ENCODE measurements at places on chromosomes 4 and X.
A peak's percentile ranks its signal among the peaks of the same experiment; 100 is the strongest.

DNA sequence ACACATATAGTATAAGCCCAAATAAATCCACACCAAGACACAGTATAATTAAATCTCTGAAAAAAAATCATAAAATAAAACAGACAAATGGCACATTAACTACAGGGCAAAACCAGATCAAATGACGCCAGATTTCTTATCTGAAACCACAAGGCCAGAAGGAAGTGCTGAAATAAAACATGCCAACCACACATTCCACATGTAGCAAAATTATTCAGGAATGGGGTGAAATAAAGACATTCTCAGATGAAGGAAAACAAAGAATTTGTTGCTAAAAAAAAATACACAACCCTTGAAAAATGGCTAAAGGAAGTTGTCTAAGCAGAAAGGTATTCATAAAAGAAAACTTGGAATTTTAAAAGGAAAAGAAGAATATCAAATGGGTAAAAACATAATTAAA lies 4.5 kb upstream of the DCAF12L1 start:
- DNase-seq = peak; percentile 37

GRCh38 chr4:174696657-174697056 lies 132.4 kb downstream of the GLRA3 start:
- DNase-seq = no peak

DNA sequence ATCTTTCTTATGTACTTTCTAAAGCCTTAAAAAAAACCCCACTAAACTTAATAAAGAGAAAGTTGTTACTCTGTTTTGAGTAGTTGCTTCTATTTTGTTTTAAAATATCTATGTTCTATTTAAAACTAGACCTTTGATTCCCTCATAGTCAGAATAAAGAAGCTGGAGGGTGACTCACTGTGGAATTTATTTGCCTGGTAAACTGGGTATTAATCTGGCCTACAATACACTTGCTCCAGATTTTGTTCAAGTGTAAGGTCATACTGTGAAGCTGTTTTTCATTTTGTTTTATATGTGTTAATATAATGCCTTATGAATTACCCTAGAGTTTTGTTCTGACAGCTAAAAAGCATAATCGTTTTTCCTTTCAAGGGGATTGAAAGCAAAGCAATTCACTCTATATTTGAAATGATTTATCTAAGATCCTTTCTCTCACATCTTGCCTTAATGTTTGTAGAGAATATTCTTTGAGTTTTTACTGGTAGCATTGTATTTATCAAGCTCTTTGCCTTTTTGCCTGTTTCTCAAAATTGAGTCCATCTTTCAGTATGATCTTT lies 277.4 kb upstream of the PITX2 start:
- DNase-seq = peak; percentile 54

- DNase-seq = no peak
Observed at GRCh38 chr4:83381173-83381572, 46.5 kb upstream of the HPSE start.

DNA sequence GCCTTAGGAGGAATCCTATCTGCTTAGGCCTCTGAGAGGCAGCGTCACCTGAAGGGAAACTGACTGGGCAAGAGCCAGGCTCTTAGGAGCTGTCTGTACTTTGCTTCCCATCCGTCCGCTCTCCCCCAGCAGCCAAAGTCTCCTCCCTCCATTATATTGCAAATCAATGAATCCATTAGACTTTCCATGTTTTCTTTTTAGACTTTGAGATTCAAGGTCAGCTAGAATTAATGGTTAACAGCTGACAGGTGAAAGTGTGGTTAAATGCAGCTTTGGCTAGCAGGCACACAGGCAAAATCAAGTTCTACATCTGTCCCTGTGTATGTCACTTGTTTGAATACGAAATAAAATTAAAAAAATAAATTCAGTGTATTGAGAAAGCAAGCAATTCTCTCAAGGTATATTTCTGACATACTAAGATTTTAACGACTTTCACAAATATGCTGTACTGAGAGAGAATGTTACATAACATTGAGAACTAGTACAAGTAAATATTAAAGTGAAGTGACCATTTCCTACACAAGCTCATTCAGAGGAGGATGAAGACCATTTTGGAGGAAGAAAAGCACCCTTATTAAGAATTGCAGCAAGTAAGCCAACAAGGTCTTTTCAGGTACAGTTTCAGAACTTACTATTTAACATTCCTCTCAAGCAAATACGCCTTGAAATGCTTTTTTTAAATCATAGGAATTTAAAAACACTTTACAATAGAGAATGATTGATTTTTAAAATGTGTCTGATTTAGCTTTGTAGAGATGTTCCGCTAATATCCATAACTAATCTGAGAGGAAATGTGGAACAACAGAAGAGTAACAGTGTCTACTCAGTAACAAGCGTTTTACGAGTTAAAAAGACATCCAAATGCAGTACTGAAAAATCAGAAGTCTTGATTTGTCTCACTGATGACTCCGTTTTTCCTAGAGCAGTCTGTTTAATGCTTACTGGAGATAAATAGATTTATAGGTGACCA lies at the start of gene F11:
Gene F11 (plus strand): TSS at position 507 of the 970 bp plus-strand sequence. CDS start 948 bp downstream, outside the sequence.
- no peak for DNase-seq

DNA sequence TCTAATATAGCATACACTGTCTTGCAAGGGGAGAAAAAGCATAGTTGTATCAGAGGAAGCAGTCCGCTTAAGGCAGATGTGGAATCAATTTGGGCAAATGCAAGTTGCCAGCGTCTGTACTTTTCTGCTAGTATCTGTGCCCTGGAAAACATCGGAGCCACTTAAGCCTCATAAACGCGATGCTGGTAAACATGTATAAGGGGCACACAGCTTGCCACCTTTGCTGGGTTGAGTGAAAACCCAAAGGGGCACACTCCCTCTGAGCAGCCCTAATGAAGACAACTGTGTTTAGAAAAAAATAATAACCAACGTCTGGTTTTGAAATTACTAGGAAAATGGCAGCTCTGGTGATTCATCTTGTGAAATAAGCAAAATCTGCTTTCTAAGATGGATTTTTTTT lies 24.3 kb downstream of the SMIM20 start:
- DNase-seq = no peak

GRCh38 chr4:20506827-20507226 lies 193.4 kb upstream of the PACRGL start:
- peak; percentile 91 for DNase-seq

DNA sequence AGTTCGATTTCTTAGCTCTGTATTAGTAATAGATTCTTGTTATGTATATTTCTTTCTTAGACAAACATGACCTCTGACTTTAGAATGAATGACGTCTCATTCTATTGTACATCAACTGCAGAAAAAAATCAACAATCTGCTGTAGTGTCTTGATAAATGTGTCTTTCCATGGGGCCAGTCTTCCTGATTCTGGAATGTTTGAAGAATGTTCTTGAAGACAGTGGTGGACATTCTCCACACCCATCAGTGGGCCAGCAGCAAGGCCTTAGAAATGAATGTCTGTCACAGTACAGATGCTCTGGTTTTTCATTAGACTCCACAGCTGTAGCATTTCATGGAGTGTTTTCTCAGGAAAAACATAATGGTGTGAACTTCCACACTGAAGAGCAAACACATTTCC lies 63.2 kb upstream of the FAM47B start:
- peak; percentile 61 for DNase-seq

DNA sequence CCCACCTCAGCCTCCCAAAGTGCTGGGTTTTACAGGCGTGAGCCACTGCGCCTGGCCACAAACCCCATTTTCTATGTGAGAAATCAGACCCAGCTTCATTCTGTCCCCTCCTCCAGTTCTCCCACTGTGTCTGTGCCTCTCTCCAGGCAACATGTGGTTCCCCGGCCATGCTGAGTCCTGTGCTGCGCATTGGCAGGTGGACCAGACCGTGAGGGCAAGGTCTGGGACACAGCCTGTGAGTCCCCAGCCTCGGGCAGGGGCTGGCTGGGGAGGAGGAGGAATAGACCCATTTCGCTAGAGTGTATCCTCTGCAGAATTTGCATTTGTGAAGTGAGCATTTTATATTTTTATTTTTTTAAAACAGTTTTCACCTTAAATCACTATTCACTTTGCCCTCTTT lies 21.5 kb upstream of the CLDN24 start:
- no peak for DNase-seq

GRCh38 chrX:29196501-29196900 lies 609.3 kb downstream of the IL1RAPL1 start:
- no peak for DNase-seq

- DNase-seq = no peak
Observed at GRCh38 chr4:148170408-148171365, 271.5 kb downstream of the NR3C2 start.

DNA sequence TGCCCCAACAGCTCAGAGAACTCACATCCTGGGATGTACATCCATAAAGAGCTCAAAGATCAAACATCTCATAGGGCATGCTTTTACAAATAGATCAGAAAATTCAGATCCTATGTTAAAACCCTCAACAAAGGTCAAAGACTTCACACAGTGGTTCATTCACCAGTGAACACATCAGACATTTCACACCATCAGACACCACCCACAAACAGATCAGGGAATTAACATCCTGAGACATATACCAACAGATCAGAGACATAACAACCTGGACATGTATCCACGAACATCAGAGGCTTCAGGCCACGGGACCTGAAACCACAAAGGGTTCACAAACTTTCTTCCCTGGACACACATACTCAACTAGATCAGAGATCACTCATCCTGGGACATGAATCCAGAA lies 23.4 kb downstream of the SUV39H1 start:
- DNase-seq = no peak

GRCh38 chr4:38591617-38592337 lies 72.2 kb upstream of the KLF3 start:
- DNase-seq = peak; percentile 20

DNA sequence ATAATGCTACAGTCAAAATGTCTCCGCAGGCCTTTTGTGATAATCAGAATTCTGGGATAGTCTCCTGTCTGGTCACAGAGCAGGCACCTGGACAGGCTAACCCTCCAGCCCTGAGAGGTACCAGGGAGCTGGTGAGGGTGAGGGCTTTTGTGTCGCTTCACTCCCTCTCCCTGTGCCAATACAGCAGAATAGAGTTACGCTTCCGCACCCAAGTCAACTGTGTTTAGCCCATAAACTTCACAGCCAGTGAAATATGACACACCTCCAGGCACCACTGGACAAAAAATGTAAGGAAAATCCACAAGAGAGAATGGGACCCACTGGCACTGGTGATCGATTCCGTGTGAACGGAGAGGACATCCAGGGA lies 1.3 kb downstream of the GAK start:
- DNase-seq = no peak

All from fibroblast of skin of back (primary cell).